Caco-2 (cell line): ENCODE measurements at places on chromosomes 11 and 22. TPM values are rescaled to one million over a fixed set of nuclear protein-coding genes. Genes with fewer than 3 reads are reported as not detected.

DNA sequence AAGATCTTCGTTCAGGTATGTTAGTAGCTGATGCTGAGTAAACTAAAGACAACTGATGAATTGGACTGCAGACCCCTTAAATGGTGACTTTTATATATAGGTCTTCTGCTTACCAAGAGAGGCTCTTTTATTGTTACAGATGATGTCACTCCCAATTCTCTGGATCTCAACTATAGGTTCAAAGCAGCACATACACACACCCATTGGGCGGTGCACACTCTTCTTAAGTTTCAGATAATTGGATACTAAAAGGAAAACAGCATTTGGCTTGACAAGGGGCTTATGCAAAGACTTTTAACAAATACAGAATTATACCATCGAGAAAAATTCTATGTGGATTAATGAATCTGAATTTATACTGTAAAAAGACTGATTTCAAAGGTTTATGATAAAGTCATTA lies at the start of gene PTH:
Gene PTH (minus strand): TSS at position 69 of the 400 bp plus-strand sequence. CDS start 3,142 bp downstream, outside the sequence.
- H3K4me3 ChIP-seq, result no peak within 1 kb of the TSS
- no peaks in the 10 kb centered on the region for H3K36me3 ChIP-seq
- H3K27me3 ChIP-seq, result no peaks in the 10 kb centered on the region
- no peak within 1 kb of the TSS for H3K27ac ChIP-seq
- DNase-seq, result no peak

GRCh38 chr11:117220568-117220967 lies 11.3 kb downstream of the PCSK7 start:
- no peak overlapping the region for H3K4me3 ChIP-seq
- peak overlapping the region; percentile 23 for H3K27ac ChIP-seq
- H3K36me3 ChIP-seq, result peaks cover 14% of the 10 kb centered on the region
- DNase-seq, result no peak
- peaks cover 52% of the 10 kb centered on the region for H3K4me1 ChIP-seq

DNA sequence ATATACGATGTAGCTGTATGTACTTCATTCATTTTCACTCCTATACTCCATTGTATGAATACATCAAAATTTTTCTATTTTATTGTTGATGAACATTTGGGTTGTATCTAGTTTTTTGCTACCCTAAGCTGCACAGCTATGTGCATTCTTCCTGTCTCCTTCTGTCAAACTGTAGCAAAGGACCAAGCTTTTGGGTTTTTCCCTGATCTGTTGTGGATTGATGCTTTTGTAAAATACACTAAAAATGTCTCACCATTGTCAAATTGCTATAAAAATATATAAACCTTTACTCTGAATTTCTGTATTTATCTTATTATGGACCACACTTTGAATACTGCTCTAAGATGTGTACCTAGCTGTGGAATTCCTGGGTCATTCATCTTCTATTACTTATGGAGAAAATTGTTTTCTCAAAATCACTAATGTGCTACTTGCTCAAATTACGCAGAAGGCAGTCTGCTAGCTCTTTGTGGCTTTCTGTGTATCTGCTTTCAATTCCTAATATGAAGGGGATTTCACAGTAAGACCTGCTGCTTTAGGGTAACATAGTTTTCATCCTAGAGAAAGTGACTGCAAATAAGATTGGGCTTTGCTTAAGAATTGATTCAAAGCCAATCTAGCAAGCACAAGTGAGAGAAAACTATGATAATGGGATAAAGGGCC lies 123.4 kb downstream of the CYP2R1 start:
- no peak overlapping the region for H3K4me3 ChIP-seq
- no peak overlapping the region for H3K27ac ChIP-seq
- DNase-seq, result no peak
- H3K27me3 ChIP-seq, result no peaks in the 10 kb centered on the region
- H3K36me3 ChIP-seq, result no peaks in the 10 kb centered on the region

GRCh38 chr22:50118557-50119168 lies 28.9 kb downstream of the MOV10L1 start:
- no peak overlapping the region for H3K4me3 ChIP-seq
- no peaks in the 10 kb centered on the region for H3K27me3 ChIP-seq
- DNase-seq, result peak; percentile 82
- H3K27ac ChIP-seq, result peak overlapping the region; percentile 98
- H3K4me1 ChIP-seq, result peaks cover 31% of the 10 kb centered on the region

DNA sequence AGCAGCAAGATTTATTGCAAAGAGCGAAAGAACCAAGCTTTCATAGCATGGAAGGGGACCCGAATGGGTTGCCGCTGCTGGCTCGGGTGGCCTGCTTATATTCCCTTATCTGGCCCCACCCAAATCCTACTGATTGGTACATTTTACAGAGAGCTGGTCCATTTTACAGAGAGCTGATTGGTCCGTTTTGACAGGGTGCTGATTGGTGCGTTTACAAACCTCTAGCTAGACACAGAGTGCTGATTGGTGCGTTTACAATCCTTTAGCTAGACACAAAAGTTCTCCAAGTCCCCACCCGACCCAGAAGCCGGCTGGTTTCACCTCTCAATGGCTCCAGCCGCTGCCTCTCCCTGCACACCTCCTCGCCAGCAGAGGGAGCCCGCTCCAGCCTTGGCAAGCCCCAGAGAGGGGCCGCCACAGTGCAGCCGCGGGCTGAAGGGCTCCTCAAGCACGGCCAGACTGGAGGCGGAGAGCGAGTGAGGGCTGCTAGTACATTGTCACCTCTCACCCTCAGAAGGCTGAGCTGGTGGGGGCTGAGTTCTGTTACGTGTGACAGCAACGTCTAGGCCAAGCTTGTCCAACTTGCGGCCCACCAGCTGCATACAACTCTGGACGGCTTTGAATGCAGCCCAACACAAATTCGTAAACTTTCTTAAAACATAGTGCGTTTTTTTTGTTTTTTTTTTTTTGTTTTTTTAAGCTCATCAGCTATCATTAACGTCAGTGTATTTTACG lies 8.7 kb downstream of the PTH start:
- no peaks in the 10 kb centered on the region for H3K4me1 ChIP-seq
- no peaks in the 10 kb centered on the region for H3K36me3 ChIP-seq
- H3K27me3 ChIP-seq, result no peaks in the 10 kb centered on the region
- no peak overlapping the region for H3K27ac ChIP-seq

DNA sequence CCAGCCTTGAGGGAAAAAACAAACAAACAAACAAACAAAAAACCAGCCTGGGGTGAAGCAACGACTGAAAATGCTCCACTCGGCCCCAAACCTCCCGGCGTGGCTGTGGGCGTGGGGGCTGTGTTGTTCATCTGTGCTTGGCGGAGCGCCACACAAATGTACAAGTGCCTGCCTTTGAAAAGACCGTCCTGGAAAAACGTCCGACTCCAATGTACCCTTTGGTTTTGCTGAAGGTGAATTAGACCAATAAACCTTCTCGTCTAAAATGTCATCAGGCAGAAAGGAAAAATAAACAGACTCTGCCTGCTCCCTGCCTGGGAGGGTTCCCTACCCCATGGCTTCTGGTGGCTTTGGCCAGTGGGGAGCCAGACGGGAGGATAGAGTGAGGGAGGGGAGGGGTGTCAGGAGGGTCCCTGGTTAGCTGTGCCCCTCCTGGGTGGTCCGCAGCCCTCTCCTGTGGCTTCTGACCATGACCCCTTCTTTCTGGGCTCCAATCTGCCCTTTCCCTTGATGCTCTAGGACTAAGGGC lies 93.9 kb downstream of the TRMU start:
- peaks cover 21% of the 10 kb centered on the region for H3K4me1 ChIP-seq
- no peaks in the 10 kb centered on the region for H3K36me3 ChIP-seq
- no peak overlapping the region for H3K4me3 ChIP-seq
- DNase-seq, result no peak
- H3K27me3 ChIP-seq, result no peaks in the 10 kb centered on the region

DNA sequence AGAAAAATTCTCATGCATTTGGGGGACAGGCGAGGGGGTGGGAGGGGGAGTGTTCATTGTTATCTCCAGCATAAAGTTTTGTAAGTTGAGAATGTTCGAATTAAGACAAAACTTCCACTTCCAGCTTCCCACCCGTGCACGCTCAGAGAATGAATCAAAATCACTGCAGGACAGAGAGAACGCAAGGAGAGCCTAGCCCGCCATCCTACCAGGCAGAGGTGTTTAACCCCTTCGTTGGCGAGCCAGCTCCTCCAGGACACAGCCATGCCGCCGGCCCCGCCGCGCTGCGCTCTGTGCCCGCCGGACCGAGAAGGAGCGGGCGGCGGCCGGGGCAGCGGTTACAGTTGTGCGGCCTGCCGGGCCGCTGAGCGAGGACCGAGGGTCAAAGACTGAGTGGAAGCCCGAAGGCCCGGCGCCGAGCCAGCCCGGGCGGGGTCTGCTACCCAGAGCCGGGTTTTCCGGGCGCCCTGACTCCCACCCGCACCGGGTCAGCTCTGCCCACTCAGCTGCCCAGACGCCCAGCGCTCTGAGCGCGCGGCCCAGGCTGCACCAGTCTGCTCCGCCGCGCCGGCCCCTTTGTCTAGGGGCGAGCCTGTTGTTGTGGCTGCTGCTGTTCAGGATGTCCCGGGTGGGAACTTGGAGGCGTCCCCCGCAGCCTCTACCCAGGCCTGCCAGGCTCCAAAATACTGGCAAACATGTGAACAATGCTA lies at the start of gene NOX4:
Gene NOX4 (minus strand): TSS at position 395 of the 710 bp plus-strand sequence. CDS start 129 bp downstream, at position 266.
- no peak for DNase-seq
- H3K4me3 ChIP-seq, result no peak within 1 kb of the TSS
- peak within 1 kb of the TSS; percentile 28 for H3K27ac ChIP-seq
- H3K4me1 ChIP-seq, result 0 out of 2 replicates have a peak, but pooled peaks cover 3% of the 10 kb centered on the region
- no peaks in the 10 kb centered on the region for H3K36me3 ChIP-seq
- H3K27me3 ChIP-seq, result no peaks in the 10 kb centered on the region

GRCh38 chr11:88363004-88363403 lies 25.5 kb upstream of the CTSC start:
- no peaks in the 10 kb centered on the region for H3K4me1 ChIP-seq
- DNase-seq, result no peak
- no peaks in the 10 kb centered on the region for H3K36me3 ChIP-seq

DNA sequence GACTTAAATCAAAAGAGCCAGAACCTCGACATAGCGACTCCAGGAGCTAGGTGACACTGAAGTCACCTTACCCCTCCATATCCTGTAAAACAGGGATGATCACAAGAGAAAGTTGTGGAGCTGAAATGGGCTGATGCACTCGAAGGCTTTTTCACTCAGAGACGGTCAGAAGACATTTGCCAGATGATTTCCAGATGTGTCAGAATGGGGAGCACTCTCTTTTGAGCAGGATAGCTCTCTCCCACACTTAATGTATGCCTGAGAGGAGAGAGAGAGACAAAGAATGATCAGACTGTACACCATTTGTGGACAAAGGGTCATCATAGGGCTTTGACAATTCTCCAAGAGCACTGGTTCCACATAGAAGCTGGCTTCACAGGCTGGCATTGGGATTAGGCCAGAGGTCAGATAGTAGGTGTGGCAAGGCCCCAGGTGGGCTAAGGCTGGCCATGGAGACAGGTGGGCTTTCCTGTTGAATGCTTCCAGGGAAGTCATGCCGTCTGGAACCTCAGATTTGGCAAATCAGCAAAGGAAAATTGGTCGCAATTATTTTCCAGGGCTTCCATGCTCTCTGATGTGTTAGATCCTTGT lies 42.3 kb upstream of the ETS1 start:
- H3K27ac ChIP-seq, result no peak overlapping the region
- no peak overlapping the region for H3K4me3 ChIP-seq
- no peaks in the 10 kb centered on the region for H3K36me3 ChIP-seq
- no peak for DNase-seq
- peaks cover 1% of the 10 kb centered on the region; the same call in 1 of the 2 replicates for H3K27me3 ChIP-seq

- H3K27me3 ChIP-seq, result no peaks in the 10 kb centered on the region
- H3K36me3 ChIP-seq, result no peaks in the 10 kb centered on the region
- no peak within 1 kb of the TSS for H3K4me3 ChIP-seq
- H3K27ac ChIP-seq, result no peak within 1 kb of the TSS
- H3K4me1 ChIP-seq, result no peaks in the 10 kb centered on the region
Observed at GRCh38 chr11:26993965-26994457, at the start of gene FIBIN. Gene FIBIN, plus strand, starts transcription at chr11:26994112. Its CDS starts 415 bp downstream, at chr11:26994527.

GRCh38 chr11:69298267-69299022 lies 4.5 kb downstream of the MYEOV start:
- peak; percentile 75 for DNase-seq
- no peaks in the 10 kb centered on the region for H3K27me3 ChIP-seq
- peaks cover 57% of the 10 kb centered on the region for H3K4me1 ChIP-seq
- H3K27ac ChIP-seq, result peak overlapping the region; percentile 80
- H3K4me3 ChIP-seq, result no peak overlapping the region

DNA sequence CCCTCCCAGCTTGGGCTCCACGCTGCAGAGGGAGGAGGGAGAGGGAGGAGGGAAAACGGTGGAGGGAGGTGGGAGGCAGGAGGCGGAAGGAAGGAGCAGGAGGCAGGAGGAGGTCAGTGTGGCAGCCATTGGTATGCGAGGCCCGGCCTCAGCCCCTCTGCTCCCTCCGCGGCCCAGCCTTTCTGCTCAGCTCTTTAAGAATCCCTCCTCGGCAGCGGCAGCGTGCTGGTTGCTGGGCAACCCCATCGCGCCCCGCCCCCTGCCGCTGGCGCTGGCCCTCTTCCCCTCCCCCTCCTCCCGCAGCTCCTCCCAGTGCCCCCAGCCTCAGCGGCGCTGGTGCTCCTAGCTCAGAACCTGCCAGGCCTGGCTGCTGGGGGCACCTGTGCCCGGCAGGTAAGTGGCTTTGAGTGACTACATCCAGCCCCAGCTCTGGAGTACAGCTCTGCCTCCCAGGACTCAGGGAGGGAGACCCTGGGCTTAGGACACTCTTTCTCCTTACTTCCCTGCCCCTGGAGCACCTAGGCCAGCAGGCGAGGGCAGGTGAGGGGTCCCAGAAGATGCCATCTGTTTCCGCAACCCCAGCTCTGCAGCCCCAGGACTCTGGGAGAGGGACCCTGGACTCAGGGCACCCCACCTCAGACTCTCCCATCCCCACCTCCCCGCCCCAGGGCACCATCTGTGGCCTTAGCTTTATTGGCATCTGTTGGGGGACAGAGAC lies 7.2 kb upstream of the FLRT1 start:
- no peak overlapping the region for H3K27ac ChIP-seq
- DNase-seq, result no peak
- no peaks in the 10 kb centered on the region for H3K27me3 ChIP-seq
- no peaks in the 10 kb centered on the region for H3K4me1 ChIP-seq
- no peak overlapping the region for H3K4me3 ChIP-seq
- H3K36me3 ChIP-seq, result no peaks in the 10 kb centered on the region

GRCh38 chr11:132006884-132007580 lies 636.6 kb downstream of the NTM start:
- no peaks in the 10 kb centered on the region for H3K4me1 ChIP-seq
- H3K27me3 ChIP-seq, result no peaks in the 10 kb centered on the region
- no peak overlapping the region for H3K4me3 ChIP-seq
- H3K27ac ChIP-seq, result no peak overlapping the region
- H3K36me3 ChIP-seq, result no peaks in the 10 kb centered on the region

Gene PRPF19
- 180 and 183 TPM in 2 replicates for total RNA-seq

Gene EXPH5
- total RNA-seq, result 15.3 and 18.1 TPM in 2 replicates

Gene APOBEC3G
- 0.73 and 1.0 TPM in 2 replicates for total RNA-seq

Gene ATG16L2
- total RNA-seq, result 19.3 and 25.0 TPM in 2 replicates

Gene SUSD2
- total RNA-seq, result 7.0 and 8.6 TPM in 2 replicates
